ENCODE measurements at places on chromosomes 11 and 22.
A peak's percentile ranks its signal among the peaks of the same experiment; 100 is the strongest.

- DNase-seq: no peak
Measured at GRCh38 chr11:9700105-9700801, 36.4 kb downstream of the SWAP70 start.

GRCh38 chr11:33557201-33557600, 143.4 kb downstream of the C11orf91 start:
- peak; percentile 60 for DNase-seq

- peak; percentile 57 for DNase-seq
Measured at GRCh38 chr11:120326228-120326627, 1.1 kb downstream of the TLCD5 start.

DNA sequence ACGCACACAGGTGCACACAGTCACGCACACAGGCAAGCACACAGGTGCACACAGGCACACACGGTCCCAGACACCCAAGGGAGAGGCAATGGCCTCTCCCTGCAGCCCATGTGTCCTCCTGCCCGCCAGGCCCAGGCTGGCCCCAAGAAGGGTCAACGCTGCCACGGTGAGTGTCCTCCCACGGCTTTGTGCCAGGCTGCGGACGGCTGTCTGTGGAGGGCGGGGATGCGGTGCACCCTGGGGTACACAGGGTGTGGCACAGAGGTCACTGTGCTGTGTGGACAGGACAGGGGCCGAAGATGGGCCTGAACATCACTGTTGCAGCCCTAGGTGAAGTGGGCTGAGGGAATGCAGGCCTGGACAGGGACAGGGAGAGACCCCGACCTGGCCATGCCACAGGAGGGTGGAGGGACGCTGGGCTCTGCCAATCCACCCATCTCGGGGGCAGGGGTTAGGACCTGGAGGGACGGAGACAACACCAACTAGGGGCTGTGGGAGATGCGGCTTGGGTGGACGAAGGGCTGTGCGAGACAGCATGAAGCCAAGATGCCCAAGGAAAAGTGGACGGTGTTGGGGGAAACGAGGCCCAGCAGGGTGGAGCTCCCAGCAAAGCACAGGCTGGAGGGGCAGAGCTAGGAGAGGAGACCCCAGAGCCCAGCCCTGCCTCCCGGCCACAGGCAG, 523.8 kb downstream of the BRD1 start:
- DNase-seq: no peak

DNA sequence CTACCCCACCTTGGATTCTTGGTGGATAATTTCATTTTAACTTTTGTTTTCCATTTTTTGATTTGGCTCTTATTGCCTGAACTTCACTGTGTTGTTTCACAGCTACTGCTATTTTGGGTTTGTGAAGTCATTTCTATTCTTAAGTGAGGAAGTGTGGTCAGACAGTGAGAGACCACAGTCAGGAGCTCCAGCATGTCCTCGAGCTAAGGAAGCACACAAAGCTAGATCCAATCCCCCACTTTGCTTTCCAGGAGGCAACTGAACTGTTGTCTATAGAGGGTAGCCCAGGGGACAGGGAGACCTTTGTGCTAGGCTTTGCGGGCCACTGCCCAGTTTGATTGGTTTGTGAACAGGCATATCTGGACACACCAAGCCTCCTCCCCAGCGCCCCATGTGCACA, 251.8 kb upstream of the KIRREL3 start:
- DNase-seq: peak; percentile 55

DNA sequence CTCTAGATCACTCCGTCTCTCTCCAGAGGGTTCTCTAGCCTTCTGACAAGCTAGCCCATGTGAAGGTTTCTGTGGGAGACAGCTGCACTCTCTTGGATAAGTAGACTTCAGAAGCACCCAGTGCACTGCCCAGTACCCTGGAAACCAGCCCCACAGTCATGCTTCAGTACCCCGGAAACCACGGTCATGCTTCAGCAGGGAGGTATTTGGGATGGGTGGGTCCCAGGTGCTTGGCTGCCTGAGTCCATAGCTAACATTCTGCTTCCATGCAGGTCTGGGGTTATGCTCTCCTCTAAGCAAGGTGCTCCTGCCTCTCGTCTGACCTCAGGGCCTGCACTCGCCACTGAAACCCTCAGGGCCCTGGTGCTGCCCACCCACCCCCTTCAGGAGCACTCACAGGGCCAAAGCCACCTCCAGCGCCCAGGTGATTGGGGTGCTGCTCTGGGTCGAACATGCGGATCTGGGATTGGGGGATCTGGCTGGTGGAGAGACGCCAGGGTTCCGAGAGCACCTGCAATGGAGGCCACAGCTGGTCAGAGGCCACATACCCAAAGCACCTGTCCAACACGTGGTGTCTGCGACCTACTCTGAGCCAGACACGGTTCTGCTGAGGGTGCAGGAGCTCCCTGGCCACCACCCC, 7.3 kb upstream of the SYCE3 start:
- no peak for DNase-seq

- DNase-seq: no peak
Measured at GRCh38 chr11:105051559-105051958, 6.4 kb upstream of the CARD16 start.

GRCh38 chr11:68113986-68114385, 7.2 kb downstream of the CHKA start:
- no peak for DNase-seq

DNA sequence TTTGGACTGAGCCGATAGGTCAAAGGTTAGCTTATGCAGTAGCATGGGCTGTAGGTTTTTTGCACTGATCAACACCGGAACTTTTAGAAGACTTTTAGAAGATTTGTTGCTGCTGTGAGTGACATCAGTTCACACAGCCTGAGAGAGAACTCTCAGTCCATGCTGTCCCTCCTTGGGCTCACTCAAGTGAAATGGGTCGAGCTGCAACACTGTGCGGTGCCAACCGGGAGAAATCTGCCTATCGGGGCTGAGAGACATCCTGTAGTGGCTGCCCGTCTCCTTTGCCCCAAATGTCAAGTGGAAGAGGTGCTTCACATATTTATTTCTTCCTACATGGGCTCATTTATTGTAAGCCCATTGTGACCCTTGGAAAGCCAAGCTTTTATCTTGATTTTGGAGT, 170.2 kb downstream of the LDLRAD3 start:
- DNase-seq: no peak

DNA sequence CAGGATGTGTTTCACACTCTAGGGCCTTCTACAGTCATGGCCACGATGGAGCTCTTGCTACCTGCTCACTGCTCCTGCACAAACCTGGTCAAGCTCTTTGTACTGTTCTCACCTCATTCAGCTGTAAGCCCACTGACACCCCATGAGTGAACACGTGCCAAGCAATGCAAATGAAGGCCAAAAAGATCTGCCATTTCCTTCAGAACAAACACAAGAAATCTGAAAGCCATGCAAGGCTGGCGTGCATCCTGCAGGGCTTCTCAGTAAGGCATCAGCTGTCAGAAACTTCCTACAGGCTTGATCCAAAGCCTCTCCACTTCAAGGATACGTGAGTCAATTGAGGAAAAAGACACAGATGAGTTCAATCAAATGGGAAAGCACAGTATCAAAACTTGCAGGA, 44.1 kb upstream of the NFRKB start:
- DNase-seq: no peak

DNA sequence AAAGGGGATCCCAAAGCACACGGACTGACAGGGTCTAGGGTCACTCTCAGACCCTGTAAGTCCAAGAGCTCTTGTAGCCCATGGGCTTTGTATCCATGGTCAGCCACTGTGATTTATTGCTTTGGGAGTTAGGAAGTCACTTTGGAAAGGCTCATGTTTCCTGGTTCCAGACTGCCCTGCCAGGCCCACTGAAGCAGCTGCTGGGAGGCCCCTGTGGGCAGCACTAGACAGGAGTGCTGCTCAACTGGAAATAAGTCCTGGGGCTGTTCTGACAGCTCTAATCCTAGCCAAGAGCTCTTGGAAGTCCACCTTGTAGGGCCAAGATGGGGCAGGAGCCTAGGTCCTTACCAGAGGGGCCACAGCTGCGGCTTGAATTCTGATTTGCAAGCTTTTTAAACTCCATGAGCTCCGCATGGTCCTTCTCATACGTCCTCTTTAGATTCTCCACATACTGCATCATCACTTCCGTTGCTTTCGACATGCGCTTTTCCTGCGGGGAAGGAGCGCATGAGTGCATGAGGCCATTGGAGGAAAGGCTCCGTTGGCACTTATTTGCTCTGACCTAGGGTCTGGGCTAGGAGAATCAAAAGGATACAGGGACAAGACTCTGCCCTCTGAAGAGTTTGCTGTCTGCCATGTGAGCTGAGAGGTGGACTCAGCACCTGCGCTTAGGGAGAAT, 32.2 kb upstream of the LYVE1 start:
- peak; percentile 94 for DNase-seq

DNA sequence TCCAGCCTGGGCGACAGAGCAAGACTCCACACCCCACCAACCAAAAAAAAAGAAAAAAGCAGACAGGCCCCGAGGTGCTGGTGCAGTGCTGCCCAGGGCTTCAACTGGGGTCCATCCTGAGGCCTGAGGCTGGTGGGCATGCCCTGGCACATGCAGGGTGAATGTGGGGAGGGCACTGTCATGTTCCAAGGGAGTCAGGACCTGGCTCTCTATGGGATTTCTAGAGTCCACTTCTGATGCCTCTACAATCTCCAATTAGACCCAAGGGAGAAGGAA, 10.1 kb downstream of the CENPM start:
- no peak for DNase-seq
